ENCODE measurements at places on chromosomes 7 and 10.

DNA sequence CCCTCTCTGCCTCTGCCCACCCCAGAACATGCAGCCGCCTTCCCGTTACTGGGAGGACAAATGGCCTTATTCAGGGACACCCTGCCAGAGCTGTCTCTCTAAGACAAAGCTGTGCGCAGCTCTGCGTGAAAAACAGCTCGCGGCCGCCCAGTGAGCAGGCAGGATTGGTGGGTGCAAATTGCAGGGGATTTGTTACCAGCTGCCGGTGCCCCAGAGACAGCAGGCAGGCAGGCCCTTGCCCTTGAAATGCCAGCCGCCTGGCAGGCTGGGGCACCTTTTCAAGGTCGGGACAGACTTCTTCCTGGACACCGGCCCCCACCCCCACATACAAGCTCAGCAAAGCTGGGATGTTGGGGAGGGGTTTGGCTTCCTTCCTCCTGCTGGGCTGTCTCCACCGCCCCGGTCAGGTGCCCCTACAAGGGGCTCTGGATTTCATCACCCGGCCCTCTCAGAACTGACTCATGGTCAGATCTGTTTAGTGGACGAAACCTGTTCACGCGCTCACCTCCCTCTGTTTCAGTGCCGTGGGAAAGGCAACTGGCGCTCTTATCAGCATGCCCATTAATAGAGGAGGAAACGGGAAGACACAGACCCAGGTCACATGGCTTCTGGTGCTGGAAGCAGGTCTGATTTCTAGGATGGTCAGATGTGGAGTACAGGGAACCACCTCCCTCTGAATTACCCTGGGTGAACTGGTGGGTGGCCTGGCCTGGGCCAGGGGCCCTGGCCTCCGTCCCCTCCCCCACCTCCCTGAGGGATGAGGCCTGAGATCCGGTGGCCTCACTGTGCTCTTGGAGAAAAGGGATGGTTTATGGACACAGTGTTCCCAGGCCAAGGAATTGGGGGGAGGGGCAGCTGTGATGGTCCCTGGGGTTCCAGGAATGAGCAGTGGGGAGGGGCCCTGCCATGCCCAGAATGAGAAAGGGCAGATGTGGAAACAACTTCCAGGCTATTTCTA is 123.9 kb upstream of the PPIF start:
- no peak for DNase-seq

- DNase-seq, result no peak
Measured at GRCh38 chr10:76333796-76334195, 902.4 kb downstream of the LRMDA start.

GRCh38 chr10:125135771-125136035 is 24.7 kb downstream of the CTBP2 start:
- no peak for DNase-seq

DNA sequence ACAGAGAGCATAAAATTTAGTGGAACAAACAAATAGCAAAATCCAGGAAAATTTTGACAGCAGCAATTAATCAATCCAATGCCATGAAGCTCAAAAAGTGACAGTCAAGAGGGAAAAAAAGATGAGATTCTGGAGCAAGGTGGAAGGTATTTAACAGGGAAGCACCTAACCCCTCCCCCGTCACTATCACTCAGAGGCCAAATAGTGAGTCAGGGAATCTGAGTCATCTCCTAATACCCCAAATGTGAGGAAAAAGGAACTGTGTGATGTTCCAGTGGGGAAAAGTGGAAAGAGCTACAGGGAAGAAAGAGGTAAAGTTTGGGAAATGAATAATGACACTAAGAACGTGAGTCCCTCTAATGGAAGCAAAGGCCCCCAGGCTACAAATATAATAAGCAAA is 113.2 kb upstream of the PHF14 start:
- no peak for DNase-seq

DNA sequence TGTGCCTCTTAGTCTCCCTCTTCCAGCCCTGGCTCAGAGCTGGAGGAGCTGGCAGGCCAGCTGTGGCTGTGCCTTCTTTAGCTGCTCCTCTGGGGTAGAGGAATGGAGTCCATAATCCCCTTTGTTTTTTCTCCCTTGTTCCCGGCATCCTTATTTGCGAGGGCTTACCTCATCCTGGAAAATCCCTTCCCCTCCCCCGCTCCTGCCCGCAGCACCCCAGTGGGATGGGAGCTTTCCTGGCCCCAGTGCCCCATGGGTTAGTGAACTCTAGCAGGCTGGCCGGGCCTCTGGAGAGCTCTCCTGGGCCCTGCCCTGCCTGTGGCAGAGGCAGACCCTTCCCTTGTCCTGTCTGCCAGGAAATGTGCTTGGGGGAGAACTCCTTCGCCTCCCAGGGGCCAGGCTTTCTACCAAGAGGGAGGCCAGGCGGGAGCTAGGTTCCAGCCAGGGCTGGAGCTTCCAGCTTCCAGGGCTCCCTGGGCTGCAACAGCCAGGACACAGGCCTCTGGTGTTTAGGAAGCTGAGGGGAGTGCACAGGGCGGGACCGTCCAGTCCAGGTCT is 16.5 kb upstream of the TRIM8 start:
- no peak for DNase-seq

DNA sequence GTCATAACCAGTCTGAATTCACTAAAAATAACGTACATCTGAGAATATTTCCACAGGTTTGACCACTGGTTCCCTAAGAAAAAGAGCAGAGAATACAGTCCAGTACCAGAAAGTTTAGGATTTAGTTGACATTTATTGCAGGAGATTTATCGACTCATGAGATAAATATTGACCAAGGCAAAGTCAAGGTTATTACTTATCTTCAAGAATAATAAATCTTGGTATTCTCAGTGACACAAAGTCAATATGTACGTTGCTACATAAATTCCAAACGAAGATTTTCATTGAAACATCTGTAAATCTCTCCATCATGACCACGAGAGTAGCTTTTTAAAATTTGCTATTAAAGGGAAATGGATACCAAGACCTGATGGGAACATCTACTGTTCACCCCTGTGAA is 39.4 kb upstream of the GRB10 start:
- no peak for DNase-seq
